Activated T-cell treated with anti-CD3 and anti-CD28 coated beads, Interleukin-2, amount 50 U/mL, for 1 hour (primary cell): ENCODE measurements at places on chromosomes 2 and 18.

GRCh38 chr2:38619458-38620164 lies 16.9 kb upstream of the HNRNPLL start:
- no peak for DNase-seq

GRCh38 chr2:107383691-107384090 lies 443.0 kb upstream of the RGPD4 start:
- no peak for DNase-seq

GRCh38 chr2:217530392-217531090 lies 472.3 kb downstream of the TNS1 start:
- DNase-seq: no peak

GRCh38 chr2:20209373-20210109 lies 15.4 kb downstream of the SDC1 start:
- DNase-seq: no peak

- no peak for DNase-seq
Measured at GRCh38 chr2:71538241-71538640, 84.9 kb downstream of the DYSF start.

DNA sequence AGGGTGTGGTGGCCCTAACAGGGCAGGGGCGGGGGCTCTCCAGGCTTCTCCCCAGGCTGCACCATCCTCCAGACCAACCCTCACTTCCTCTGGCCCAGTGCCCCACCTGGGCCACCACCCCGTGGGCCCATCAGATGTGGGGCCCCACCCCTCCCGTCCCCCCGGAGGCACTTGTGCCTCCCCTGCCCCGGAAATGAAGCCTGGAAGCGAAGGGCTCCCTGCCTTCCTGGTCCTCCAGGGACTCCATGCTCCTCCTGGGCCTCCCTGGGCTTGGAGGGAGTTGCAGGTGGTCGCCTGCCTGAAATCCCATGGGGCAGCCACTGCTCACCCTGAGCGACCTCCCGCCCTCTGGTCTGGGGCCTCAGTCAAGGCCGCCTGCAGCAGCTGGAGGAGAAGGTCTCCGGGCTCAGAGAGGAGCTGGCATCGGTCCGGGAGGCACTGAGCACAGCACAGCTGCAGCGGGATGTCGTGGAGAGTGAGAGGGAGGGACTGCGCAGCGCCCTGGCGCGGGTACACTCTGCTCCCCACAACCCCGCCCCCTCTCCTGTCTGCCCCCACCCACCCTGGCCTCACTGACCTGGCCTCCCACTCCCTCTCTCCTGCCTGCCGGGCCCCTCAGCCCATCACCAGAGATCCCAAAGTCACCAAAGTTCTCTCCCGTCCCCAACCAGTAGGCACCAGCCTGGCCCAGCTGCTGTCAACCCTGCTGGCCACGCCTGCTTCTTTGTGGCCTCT lies 28.0 kb downstream of the CROCC2 start:
- DNase-seq: no peak
